ENCODE measurements at places on chromosomes 13 and 19.

- no peak for DNase-seq
Observed at GRCh38 chr13:73061473-73061872, 2.7 kb downstream of the KLF5 start.

DNA sequence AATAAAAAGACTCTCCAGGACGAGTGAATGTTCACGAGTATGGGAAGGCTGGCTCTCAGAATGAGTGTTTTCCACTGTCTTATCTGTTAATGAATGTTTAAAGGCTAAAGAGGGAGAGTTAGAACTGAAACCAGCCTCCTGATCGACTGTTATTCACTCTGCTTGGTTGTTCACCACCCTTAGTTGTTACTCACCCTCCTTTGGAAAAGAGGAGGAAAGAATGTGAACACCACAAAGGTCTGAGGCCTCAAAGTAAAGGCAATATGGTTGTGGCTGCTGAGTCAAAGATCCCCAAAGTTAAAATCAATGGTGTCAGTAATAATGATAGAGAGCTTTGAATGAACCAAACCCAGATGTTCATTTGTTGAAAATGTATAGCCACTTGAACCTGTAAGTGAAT, 1793.2 kb upstream of the PCDH20 start:
- no peak for DNase-seq

- no peak for DNase-seq
Observed at GRCh38 chr19:45448887-45449299, 18.9 kb upstream of the FOSB start.

GRCh38 chr19:56538254-56538760, 441 bp upstream of the ZFP28 start:
- peak; percentile 93 for DNase-seq

DNA sequence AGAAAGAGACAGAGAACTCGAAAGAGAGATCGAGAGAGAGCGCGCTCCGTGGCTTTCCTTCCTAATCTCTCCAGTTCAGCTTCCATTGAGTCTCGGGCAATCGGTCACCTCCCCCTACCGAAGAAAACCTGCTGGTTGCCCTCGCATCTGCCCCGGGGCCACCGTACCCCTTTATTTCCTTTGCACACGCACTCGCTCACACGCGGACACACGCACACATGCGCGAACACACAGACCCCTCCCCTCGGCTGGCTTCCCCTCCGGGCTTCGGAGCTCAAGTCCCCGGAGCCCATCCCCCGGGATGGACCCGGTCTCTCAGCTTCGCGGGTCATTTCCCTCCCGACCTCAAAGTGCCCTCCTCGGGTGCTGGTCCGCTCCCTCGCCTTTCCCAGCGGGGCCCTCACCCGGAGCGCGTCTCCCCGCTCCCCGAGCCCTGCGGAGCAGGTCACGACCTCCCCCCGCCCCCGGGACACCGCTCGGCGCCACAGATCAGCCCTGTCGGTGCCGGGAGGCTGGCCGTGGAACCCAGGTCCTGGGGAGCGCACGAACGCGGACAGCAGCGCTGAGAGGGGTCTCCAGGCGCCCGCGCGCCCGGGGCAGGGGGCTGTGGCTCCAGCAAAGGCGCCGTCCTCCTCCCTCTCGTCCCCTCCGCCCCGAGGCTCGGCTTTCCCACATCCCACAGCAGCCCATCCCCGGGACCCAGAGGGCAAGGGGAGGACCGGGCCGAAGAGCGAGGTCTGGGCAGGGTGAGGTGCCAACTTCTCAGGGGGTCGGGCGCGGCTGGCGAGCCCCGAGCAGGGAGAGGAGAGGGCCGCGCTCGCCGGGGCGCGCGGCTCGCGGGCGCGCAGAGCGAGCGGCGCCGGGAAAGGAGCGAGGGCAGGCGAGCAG, 1.8 kb downstream of the DACH1 start:
- DNase-seq: peak; percentile 3

- no peak for DNase-seq
Observed at GRCh38 chr13:94431574-94431973, 47.9 kb downstream of the DCT start.

DNA sequence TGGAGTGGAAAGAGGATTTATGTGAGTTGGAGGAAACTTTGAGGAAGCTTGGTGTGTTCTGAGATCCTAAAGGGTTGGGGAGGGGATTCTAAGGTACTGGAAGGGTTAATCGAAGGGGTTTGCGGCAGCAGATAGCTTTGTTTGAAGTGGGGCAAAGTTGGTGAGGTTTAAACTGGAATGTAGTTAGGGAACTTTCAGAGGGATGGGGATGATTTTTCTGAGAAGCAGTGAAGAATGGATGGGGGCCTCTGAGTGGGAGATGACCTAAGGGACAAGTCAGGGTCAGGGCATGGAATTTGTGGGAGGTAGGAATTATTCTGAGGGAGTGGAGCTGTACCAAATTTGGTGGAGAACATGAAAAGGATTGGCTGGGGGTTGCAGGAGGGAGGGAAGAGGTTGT, 3.9 kb downstream of the SAE1 start:
- DNase-seq: no peak

GRCh38 chr13:106324444-106324843, 211.0 kb downstream of the EFNB2 start:
- no peak for DNase-seq

DNA sequence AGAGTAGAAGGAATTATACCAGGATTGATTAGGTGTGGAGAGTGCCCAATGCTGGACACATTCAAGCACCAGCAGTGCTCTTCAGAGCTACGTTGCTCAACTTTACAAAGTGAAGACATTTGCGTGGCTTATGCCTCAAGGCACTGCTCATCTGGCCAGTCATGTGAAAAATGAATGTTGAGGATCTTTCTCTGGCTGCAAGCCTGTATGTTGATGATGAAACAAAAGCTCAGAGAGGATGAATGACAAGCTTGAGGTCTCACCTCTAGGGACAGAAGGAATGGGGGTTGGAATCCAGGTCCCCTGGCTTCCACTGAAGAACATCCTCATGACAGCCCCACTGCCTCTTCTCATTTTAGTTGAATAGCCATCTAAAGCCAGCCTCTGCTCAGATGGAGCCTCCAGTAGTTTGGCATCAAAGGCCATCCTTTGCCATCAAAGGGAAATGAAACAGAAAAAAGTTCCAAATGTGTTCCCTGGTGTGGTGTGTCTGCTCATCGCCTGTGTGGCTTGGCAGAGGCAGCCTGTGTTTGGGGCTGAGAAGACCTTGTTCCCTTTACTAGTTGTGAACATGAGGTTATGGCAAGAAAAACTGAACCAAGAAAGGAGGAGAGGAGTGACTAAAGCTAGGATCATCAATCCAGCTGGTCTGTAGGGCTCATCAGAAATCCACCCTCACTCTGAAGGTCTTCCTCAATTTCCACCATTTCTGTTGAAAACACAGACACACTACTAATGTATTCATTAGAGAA, 114.0 kb upstream of the KL start:
- no peak for DNase-seq

GRCh38 chr13:76245920-76246319, 609.8 kb downstream of the LMO7 start:
- no peak for DNase-seq

DNA sequence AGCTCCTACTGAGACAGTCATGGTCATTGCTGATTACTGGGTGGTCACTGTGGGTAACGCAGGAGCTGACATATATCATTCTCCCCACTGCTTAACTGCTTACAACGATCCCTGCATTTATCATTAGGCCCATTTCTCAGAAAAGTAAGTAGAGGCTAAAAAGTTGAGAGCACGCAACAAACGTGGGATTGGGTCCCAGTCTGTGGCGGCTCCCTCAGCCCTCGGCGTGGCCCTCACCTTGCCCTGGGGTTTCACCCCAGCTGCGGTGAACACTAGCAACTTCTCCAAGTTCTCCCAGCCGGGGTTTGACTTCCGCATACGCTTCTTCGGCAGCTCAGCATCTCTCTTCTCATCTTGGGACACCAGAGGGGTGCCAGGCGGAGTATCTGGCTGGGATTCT, 2.5 kb downstream of the PNKP start:
- DNase-seq: no peak

DNA sequence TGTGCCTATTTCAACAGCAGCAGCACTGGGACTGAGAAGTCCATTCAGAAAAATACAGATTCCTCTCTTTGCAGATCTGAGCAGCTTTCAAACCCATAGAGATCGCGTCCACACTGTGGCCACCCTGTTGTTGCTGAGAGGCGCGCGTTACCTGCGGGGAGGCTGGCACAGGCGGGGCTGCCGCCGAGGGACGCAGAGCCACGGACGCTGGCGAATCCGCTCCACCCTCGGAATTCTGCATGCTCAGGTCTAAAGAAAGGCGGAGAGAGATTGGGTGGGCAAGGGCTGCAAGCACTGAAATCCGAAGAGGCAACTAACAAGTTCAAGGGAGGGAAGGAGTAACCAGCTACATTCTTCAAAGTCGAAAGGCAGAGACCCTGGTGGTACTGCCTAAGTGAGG, 63.0 kb downstream of the RFX2 start:
- no peak for DNase-seq

GRCh38 chr19:56917998-56918397, 77.5 kb upstream of the PEG3 start:
- no peak for DNase-seq

DNA sequence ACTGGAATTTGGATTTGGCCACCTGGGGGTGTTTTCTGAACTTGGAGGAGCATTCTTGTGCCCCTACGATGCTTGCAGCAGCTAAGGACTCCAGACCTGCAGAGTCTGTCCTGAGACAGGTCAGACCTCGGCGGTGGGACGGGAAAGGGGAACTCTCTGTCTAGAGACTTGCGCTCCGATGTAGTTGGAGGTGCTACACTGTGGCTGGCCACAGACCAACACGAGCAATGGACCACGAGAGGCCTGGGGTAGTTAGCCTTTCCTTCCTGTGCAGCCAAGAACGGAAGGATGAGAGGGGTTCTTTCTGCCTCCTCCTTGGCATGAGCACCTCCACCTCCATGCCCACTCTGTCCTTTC, 5.9 kb upstream of the GRAMD1A start:
- no peak for DNase-seq

GRCh38 chr19:3536429-3537100, 2.4 kb upstream of the TEKTIP1 start:
- no peak for DNase-seq

DNA sequence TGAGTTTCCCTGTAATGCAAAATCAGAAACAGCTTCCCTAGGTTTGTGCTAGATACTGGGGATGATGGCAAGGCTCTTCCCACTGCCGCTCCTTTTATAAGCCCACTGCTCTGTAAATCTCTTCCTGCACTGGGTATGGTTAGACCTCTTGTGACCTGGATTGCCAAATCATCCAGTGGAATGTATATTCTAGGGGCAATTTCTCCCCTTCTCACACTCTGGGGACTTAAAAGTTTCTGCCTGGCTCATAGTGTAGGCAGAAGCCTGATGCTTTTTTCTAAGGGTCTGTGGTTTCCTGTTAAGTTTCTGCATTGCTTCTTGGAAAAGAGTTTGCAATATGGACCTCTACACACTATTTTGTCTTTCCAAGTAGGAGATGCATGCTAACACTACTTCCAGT, 1582.0 kb upstream of the PCDH20 start:
- no peak for DNase-seq

- no peak for DNase-seq
Observed at GRCh38 chr19:1407528-1408299, at the start of gene DAZAP1. Gene DAZAP1 (plus strand): TSS chr19:1407586. CDS start chr19:1407774, 188 bp downstream.

DNA sequence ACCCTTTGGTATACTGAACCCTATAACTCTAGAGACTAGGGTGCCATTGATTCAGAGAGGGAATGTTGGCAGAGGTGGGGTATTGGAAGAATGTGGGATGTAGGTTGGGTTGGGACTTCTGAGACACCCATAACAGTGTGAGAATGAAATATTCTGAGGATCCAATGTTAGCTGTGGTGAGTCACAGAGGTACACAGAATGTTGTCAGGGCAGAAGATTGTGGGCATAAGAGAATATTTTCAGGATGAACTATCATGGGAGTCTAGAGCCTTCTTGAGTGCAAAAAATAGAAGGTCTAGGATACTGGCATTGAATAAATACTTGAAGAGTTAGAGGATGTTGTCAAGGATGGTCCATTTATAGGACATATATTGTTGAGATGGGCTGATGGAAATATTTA, 9.0 kb downstream of the KLK13 start:
- DNase-seq: no peak

- peak; percentile 74 for DNase-seq
Observed at GRCh38 chr19:18340990-18341868, 831 bp downstream of the PGPEP1 start.

DNA sequence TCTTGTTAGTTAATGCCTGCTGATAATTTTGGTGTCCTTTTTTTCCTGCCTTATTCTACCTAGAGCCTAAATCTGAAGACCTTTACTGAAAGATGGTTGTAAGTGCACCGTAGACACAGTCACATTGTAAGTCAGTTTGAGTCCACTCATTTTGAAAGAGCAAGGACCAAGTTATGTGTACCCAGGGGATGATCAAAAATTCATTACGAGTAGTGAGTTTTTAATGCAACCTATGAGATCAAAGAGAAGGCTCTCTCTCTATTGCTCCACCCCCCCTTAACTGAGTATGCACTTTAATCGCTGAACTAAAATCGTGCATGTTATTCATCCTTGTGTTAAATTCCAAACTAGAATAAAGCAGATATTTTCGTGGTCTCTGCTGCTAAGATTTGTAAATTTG, 1.8 kb downstream of the RAP2A start:
- no peak for DNase-seq

GRCh38 chr13:110699148-110700145, 6.5 kb downstream of the CARS2 start:
- DNase-seq: no peak

DNA sequence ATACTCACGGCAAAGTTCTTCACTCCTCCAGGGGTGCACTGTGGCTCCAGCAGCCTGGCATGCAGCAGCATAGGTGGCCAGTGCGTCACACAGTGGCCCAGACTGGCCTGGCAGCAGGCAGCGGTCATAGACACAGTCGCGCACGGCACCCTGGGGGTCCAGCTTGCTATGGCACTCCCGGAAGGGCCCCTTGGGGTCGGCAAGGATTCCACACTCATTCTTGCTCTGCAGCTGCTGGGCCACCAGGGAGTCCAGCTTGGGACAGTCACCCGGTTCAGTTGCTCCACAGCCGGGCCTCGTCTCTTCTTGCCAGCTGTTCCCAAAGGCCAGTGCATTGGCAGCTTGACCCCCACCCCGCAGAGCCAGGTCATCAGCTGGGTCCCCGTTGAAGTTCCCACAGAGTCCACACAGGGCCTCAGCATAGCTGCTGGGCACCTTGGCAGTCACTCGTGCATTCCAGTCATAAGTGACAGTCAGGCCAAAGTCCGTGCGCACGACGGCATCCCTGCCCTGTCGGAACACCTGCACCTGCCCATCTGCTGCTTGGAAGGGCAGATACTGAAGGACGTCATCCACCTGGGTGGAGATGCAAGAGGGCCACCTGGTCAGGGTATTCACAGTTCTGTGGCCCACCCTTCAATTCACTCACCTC, 20.6 kb downstream of the FCGBP start:
- DNase-seq: no peak

- DNase-seq: peak; percentile 64
Observed at GRCh38 chr19:34963573-34964406, at the start of gene ZNF792. Gene ZNF792 (minus strand): TSS chr19:34964229. CDS start chr19:34963662, 567 bp downstream.

DNA sequence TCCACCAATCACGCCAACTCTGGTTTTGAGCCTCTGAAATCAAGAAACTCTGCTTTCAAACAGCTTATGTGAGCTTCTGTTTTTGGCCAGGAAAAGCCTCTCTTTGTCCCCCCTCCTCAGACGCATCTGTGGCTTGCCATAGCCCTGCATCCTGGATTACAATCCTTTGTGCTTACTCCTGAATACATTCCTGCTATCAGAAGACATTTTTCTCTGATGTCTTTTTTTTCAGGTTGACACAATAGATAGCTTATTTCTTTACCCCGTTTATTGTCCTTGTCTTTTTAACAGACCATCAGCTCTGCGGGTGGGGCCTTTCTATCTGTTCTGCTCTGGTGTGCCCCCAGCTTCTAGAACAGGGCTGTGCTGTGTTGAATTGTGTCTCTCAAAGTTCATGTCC, 11.0 kb downstream of the PNMA8B start:
- no peak for DNase-seq
